ENCODE measurements at places on chromosomes 16 and 17. TPM values are rescaled to one million over a fixed set of nuclear protein-coding genes. Genes with fewer than 3 reads are reported as not detected.
A peak's percentile ranks its signal among the peaks of the same experiment; 100 is the strongest.

The KRT40 gene
- not detected for total RNA-seq

- peaks cover 30% of the 10 kb centered on the region for H3K27me3 ChIP-seq
- no peak overlapping the region for H3K4me3 ChIP-seq
- H3K36me3 ChIP-seq: no peaks in the 10 kb centered on the region
- H3K27ac ChIP-seq: no peak overlapping the region
- DNase-seq: no peak
Observed at GRCh38 chr16:3032624-3033023, 4.1 kb downstream of the BICDL2 start.

DNA sequence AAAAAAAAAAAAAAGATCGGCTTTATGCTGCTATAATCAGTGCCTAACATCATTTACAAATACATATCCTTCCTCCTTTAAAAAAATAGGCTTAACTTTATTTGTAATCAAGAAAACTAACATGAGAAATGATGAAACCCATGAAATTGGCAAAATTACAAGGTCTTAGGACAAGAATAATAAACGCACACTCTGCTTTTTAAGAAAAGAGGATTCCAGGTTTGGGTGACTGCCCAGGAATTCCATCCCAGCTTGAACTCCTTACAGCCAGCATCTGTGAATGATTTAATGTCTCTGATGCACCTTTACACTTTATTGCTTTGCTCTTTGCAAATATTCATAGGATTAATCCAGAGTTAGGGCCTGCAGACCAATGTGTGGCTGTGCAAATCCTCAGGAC, 196.0 kb downstream of the CBLN1 start:
- no peak for DNase-seq
- H3K4me3 ChIP-seq: no peak overlapping the region
- no peak overlapping the region for H3K27ac ChIP-seq

DNA sequence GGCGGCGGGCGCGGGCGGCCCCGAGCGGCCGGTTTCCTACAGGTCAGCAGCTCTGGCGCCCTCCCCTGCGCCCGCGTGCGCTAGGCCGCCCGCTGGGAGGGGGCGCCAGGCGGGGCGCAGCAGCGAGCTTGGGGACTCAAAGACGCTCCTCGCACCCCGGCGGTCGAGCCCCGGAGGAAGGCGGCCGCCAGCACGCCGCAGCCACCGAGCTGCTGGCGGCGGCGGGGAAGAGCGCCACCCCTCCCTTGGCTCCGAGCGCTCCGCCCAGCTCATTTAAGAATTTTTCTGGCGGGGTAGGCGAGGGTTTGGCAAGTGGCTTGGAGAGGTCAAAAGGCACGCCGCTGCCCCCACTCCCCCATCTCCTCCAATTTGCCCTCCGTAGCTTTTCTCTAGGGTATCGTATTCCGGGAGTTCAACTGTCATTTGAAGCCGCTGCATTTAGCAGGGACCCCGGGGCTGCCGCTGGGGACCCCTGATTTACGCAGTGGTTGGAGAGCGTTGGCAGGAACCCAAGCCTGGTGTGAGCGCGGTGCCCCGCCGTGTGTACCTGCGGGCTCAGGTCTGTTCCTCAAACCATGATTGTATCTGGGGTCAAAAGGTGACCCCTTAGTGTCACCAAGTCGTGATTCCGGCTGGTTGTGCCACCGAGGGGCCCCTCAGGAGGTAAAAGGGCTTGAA, 59.5 kb upstream of the GSE1 start:
- DNase-seq: no peak
- peak overlapping the region; percentile 88 for H3K27ac ChIP-seq
- H3K36me3 ChIP-seq: no peaks in the 10 kb centered on the region
- H3K27me3 ChIP-seq: no peaks in the 10 kb centered on the region
- peak overlapping the region; percentile 91 for H3K4me3 ChIP-seq

- DNase-seq: no peak
- no peaks in the 10 kb centered on the region for H3K27me3 ChIP-seq
- no peak overlapping the region for H3K4me3 ChIP-seq
- no peaks in the 10 kb centered on the region for H3K36me3 ChIP-seq
- H3K27ac ChIP-seq: no peak overlapping the region
- no peaks in the 10 kb centered on the region for H3K4me1 ChIP-seq
Observed at GRCh38 chr16:79393127-79393526, 207.4 kb downstream of the MAF start.

- peaks cover 51% of the 10 kb centered on the region for H3K4me1 ChIP-seq
- no peaks in the 10 kb centered on the region for H3K36me3 ChIP-seq
- no peak for DNase-seq
- peak within 1 kb of the TSS; percentile 99 for H3K27ac ChIP-seq
- peak within 1 kb of the TSS; percentile 65 for H3K4me3 ChIP-seq
Observed at GRCh38 chr17:57955183-57955931, at the start of gene CUEDC1. TSS of gene CUEDC1 (minus strand) at chr17:57955412. CDS start at chr17:57885564, 69,848 bp downstream.

DNA sequence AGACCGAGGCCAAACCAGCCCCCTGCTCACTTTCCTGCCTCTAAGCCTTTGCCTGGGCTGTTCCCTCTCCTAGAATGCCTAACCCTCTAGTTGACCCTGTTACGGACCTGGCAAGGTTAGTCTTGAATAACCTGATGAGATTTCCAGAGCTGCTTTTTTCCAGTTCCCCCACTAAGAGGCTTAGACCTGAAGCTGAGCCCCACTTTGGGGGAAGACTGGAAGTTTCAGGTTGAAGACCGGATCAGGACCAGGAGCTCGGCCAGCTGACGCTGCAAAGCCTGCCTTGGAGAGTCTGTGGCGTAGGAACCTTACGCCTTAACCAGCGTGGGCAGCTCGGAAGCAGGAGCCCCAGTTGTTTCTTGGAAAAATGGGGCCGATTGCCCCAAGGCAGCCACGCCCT, 129.8 kb downstream of the OR1D5 start:
- no peaks in the 10 kb centered on the region for H3K27me3 ChIP-seq
- DNase-seq: no peak
- H3K27ac ChIP-seq: no peak overlapping the region
- H3K36me3 ChIP-seq: no peaks in the 10 kb centered on the region
- no peak overlapping the region for H3K4me3 ChIP-seq
